Stimulated activated CD8-positive, alpha-beta memory T cell treated with anti-CD3 and anti-CD28 coated beads, Interleukin-15, amount 100 ng/mL, for 1 hour (primary cell): ENCODE measurements at places on chromosomes 16 and 17.
A peak's percentile ranks its signal among the peaks of the same experiment; 100 is the strongest.

- no peak for DNase-seq
These were observed 52.5 kb downstream of the SMG6 start for GRCh38 chr17:2251098-2251497.

GRCh38 chr16:10964891-10965326 is 20.5 kb downstream of the CLEC16A start:
- peak; percentile 22 for DNase-seq

DNA sequence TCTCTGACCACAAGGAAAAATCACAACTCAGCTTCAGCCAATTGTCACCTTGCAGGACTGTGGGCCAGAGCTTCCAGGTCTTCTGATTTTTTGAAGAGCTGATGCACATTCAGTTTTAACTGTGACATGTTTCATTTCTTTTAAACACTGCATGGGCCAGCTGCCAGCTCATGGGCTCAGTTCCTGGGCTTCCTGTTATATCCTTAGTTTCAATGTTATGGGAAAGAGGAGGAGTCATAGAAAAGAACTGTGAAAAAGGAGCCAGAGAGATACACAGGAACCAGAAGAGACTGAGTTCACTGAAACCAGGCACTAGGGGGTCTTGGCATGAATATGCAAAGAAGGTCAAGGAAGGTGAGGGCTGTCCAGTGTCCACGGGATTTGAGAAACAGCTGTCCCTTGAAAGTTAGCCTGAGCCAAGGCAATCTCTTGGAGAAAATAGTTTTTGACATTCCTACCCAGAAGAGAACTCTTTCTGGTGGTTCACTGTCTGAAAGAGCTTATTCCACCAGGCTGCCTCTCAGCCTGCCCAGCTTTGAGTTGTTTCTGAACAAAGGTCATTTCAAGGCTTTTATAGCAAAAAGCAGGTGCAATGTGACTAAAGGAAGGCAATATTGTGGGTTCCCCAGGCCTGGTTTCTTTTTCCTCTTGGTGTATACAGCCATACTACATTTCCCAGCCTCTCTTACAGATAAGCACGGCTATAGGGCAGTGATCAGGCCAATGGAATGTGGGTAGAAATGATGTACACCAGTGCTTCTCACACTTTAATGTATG is 10.5 kb downstream of the PDILT start:
- no peak for DNase-seq

GRCh38 chr16:51140112-51140511 is 11.0 kb downstream of the SALL1 start:
- DNase-seq = no peak

GRCh38 chr17:4422864-4423263 is 10.9 kb upstream of the SPNS3 start:
- DNase-seq = no peak

DNA sequence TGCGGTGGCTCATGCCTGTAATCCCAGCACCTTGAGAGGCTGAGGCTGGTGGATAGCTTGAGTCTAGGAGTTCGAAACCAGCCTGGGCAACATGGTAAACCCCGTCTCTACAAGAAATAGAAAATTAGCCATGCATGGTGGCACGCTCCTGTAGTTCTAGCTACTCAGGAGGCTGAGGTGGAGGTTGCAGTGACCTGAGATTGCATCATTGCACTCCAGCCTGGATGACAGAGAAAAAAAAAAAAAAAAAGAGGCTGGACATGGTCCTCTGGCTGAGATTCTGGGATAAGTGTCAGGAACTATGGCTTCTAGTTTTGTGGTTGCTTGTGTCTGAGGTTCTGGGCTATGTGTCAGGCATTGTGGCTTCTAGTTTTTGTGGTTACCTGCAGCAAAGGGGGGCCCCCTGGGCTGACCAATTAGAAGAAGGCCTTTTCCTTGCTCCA is 7.0 kb downstream of the KSR1 start:
- no peak for DNase-seq

DNA sequence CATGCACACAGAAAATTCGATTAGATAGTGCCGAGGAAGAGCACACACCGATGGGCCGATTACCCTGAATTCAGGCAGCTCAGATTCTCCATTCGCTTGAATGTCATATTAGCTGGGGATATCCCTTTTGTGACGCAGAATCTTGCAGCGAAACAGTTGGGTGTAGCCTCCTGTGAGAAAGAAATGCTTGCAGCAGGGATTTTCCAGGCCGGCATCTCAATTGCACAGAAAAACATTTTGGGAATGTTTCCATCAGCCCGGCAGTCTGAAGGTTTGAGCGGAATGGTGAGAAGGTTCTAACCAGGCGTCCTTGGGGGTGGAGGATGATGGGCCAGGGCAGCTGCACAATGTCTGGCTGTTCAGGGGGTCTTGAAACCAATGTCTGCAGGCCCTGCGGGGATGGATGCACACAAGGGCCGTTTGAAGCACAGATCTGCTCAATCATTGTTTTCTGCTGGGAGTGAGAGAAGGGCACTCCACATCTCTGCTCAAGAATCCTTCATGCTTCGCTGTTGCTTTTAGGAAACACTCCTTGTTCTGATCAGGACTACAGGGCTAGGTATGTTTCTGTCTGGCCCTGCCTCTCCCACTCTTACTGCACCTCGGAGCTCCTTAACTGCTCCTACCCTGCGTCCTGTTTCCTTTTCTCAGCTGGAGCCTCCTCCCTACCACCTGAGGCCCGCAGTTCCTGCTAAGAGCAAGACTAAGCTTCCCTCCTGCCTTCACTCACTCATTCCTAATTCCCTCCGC is 94.6 kb downstream of the CMIP start:
- no peak for DNase-seq

GRCh38 chr17:77696721-77697460 is 261.6 kb upstream of the TNRC6C start:
- DNase-seq = no peak

GRCh38 chr16:57830890-57831484 is 28.7 kb upstream of the KIFC3 start:
- DNase-seq = no peak

DNA sequence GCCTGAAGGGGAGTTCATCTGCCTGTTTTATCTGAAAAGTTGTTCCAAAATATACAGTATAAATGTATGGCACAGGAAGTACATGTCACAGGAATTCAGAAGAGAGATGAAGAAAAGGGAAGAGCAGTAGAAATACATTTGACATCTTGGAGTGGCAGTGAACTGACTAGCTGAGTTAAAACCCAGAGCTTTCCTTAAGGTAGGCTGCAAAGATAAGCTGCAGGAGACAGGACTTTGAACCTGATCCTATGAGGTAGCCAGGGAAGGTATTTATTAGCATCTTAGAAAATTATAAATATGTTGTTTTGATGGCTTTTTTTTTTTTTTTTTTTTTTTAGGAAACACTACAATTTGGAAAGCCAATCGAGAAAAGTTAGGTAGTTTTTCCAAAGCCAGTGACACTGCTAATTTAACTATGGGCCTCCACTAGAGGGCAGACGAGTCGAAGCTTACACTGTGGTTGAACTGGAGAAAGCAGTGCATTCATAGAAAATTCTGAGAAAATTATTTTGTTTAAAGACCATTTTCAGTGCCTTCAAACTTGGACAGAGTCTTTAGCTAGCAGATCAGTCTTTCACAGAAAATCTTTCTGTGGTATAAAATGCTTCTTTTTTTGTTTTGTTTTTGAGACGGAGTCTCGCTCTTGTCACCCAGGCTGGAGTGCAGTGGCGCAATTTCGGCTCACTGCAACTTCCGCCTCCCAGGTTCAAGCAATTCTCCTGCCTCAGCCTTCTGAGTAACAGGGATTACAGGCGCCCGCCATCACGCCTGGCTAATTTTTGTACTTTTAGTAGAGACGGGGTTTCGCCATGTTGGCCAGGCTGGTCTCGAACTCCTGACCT is 122.3 kb downstream of the SSH2 start:
- DNase-seq = peak; percentile 59

GRCh38 chr17:50177476-50177875 is 11.7 kb downstream of the SGCA start:
- DNase-seq = no peak

DNA sequence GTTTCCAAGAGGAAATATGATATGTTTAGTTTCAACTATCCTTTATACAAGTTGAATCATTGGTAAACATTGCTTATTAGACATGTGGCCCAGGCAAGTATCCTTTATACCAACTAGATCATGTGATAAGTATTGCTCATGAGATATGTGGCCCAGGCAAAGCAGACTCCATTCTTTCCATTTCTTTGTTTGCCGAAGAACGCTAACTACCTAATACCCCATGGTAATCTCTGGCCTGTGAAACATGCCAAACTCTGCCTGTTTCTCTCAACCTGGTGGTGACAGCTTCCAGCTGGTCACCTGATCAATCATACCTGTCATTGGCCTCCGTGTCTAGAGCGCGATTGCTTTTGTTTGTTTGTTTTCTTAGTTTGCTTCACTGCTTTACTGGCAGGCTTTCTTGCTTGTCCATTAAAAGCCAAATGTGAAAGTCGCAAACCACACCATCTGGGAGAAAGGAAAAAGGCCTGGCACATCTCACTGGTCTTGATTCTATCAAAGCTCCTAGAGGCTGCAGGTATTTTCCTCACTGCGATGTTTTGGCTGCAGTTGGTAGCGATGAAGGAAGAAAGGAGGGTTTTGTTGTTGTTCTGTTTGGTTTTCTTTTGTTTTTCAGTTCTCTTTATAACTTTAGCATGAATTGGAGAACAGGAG is 686.2 kb downstream of the KCNJ2 start:
- DNase-seq = no peak

DNA sequence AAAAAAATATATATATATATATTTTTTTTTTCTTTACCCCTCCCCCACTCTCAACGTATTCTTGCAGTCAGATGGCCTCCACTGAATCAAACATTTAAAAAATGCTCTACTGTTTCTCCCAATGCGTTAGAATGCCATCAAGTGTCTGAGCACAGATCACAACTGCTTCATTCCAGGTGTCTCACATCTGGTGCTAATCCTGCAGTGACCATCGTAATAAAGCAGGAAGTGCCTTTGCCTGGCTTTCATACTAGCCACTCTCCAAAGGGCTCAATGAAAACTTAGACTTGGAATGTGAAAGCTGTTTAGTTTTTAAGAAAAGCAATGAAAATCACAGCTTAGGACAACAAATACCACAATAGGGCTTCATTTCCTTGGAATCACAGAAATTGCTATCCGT is 37.2 kb downstream of the SKAP1 start:
- no peak for DNase-seq

DNA sequence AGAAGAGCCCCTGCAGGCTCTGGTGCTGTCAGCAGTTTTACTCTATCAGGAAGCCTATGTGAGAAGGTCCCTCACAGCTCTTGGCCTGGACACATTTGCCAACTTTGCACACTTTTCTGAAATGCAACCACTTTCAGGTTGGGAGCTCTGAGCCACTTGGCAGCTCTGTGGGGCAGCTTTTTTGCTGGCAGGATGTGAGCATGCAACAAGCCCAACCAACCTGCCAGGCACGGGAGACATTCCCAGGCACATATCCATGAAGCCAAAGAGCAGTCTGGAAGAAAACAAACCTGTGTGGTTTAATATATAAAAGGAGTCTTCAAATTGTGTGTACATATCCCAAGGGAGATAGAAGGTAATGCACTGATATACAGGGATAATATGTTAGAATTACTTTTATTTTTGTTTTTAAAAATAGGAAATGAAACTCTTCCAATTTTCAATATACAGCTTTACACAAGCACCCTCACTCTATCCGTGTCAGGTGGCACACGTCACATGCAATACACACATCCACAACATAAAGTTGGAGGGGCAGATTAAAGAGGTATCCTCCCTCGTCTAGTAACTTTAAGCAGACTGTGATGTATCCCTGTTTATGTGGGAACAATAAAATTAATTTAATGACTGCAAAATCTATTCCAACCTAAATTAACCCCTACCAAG is 57.4 kb upstream of the COX10 start:
- DNase-seq = no peak

DNA sequence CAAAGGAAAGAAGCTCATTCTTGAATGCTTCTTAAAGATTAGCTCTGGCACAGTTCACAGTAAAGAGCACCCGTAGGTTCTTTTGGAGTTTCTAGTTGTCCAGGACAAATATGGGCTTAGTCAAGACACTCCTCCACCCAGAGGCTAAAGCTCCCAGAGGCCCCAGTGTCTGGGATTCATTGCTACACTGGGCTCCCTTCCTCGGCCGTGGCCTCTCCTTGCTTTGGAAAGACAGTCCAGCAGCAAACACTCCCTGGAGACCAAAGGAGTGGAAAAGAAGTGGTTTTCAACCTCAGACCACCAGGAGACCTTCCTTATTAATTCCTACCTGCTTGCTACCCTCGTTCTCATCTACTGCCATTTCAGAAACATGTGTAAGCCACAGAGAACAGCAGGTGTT is 17.1 kb downstream of the PHB1 start:
- DNase-seq = no peak

- DNase-seq = no peak
These were observed 185.4 kb upstream of the RPL38 start for GRCh38 chr17:74018115-74018514.

- DNase-seq = no peak
These were observed 12.2 kb downstream of the UNC119 start for GRCh38 chr17:28540231-28540630.

GRCh38 chr17:56785405-56785804 is 48.3 kb downstream of the C17orf67 start:
- no peak for DNase-seq

- DNase-seq = no peak
These were observed 61.4 kb downstream of the SRCIN1 start for GRCh38 chr17:38544175-38544838.

DNA sequence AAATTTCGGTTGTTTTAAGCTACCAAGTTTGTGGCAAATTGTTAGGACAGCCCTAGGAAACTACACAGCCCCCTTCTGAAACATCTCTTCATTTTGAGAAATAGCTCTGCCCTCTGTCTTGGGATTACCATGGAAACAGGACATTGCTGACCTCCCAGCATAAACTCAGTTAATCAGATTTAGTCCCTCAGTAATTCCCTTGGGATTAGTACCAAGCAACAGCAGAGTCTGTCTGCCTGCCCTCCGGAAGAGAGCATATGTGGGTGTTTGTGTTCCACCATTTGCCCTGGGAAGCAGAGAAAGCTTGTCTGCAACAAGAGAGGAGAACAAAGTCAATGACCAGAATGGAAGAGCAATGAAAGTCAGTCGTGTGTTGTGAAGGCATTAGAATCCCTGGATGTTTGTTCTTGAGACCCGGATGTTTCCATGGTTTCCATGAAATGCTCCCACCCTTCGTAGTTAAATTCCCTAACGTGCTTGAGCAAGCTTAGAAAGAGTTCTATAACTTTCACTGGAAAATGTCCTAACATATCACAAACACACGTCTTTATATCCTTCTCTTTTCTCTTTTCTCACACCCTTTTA is 26.2 kb downstream of the NUDT7 start:
- DNase-seq = no peak

- DNase-seq = no peak
These were observed 415 bp downstream of the ABCA5 start for GRCh38 chr17:69326377-69327059.

DNA sequence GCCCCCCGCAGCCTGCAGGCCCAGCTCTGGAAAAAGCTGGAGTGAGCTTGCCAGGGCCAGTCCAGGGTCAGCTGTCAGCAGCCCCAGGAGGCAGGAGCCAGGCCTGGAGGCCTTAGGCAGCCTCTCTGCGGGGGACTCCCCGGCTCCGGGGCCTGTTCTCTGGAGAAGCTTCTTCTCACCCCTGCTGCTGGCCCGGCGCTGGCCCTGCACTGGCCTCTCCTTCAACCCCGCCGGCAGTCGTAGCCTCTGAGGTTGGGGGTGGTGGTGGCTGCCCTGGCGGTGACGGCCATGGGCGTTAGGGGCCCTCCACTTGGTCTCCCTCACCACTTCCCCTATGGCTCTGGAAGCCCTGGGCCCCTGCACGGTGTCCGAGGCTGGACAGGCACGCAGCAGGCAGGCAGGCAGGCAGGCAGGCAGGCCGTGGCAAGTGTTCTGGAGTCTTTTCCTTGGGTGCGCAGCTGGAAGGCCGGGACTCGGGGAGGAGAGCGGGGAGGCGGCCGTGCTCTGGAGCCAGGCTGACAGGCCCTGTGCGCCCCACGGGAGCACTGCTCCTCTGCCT is 2.1 kb downstream of the FOXF1 start:
- no peak for DNase-seq

- no peak for DNase-seq
These were observed 45.8 kb downstream of the COX4I1 start for GRCh38 chr16:85845266-85845665.
